AG09309 (cell line): ENCODE measurements at places on chromosomes 12 and 14.

DNA sequence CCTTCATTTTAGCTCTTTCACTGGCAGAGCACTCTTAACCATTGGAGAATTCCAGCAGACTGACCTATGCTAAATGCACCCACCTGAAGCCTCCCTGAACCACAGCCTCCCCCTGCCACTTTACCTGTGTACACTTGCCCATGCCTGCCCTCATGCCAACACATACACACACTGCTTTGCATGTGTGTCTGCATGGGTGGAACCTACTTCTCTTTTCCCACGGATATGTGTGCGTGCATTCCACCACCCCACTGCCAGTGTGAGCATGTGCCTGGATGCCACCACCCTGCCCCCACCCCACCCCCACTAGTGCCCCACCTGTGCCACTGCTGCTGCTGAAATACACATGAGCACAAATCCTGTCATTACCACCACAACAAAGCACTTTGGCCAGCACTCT is 49.5 kb upstream of the EEA1 start:
- DNase-seq = no peak

DNA sequence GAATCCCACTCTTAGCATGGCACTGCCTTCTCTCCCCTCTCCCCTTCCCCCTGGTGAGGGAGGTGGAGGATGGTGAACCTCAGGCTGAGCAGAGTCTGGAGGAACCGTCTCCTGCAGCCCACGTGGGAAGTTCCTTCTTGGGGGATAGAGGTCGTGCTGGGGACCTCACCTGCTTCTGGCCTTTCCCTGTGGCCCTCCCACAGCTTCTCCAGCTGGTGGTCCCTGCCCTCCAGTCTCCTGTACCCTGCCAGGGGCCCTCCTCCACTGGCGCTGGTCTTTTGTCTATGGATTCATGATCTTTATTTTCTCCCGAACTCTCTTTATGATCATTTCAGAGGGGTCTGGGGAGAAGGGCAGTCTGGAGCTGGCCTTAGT is 9.0 kb upstream of the MTA1 start:
- DNase-seq = no peak

GRCh38 chr12:120668868-120669840 is 17.8 kb upstream of the MLEC start:
- DNase-seq = no peak

DNA sequence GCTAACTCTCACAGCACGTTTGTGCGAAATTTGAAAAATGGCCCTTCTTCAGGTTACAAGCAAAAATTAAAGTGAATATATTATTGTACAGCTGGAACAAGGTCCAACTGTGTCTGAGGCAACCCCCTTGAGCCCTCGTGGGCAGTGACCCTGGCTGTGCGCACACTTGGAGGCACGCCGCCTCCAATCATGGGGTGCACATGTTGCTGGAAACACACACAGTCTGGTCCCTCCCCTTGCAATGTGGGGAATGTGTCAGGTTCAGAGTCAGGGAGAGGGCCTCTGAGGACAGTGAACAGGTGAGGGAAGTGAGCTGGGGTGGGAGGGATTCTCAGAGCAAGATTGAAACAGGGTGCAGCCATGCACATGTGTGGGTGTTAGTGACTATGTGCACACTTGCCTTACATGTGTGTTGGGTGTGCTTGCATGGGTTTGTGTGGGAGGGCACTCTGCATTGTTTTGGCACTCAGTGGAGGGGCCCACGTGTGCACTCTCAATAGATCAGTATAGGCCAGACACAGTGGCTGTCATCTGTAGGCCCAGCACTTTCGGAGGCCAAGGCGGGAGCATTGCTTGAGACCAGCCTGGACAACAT is 9.6 kb downstream of the TSPAN9 start:
- no peak for DNase-seq

GRCh38 chr14:81276073-81277069 is 55.6 kb upstream of the GTF2A1 start:
- no peak for DNase-seq

- no peak for DNase-seq
Observed at GRCh38 chr12:75978677-75979076, 52.9 kb downstream of the PHLDA1 start.

GRCh38 chr14:103867523-103867953 is 20.2 kb upstream of the PPP1R13B start:
- no peak for DNase-seq

GRCh38 chr12:66862356-66862985 is 183.6 kb upstream of the GRIP1 start:
- no peak for DNase-seq

DNA sequence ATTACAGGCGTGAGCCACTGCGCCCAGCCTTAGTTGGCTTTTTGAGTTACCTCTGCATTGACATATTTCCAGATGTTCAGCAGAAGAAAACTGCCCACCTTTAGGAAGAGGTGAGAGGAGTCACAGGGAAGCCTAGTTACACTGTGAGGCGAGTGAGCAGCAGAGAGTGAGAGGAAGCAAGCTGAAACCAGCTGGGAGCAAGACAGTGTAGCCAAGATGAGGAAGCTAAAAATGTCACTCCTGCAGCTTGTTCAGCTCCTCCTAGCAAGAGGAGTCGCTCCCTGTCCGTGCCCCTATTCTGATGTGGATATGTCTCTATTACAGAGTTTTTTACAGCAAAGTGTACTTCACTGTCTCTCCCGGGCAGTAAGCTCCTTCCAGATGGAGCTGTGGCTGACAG is 127.6 kb downstream of the GXYLT1 start:
- no peak for DNase-seq

DNA sequence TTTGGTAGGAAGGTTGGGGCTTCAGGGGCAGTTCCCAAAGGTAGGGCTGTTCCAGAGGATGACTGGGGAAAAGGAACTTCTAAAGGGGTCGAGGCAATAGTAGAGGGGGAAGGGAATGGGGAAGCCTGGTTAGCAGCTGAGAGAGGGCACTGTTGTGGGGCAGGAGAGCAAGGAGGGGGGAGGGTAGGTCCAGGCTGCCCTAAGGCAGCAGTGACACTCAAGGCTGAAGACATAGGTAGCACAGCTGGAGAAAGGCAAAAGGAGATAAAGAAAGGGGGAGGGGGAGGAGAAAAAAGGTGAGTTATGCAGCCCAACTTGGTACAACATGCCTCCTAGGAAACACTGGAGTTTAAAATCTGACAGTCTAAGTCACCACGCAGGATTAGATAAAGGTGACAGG is 3.9 kb downstream of the NACA start:
- DNase-seq = no peak

DNA sequence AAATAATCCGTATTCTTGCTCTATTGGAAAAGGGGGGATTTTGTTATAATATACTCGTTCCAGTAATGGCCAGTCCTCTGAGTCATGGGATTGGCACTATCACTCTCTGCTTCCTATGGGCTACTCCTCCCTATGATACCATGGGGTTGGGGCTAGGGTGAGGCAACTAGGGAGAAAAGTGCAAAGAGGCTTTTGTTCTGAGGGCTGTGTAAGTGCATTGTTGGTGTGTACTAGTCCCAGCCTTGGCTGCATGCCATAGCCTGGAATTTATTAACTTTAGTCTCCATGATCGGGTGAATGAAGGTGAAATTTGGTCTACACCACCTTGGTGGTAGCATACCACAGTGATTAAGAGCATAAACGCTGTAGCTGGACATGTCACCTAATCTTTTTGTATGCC is 247.6 kb downstream of the RPAP3 start:
- no peak for DNase-seq

DNA sequence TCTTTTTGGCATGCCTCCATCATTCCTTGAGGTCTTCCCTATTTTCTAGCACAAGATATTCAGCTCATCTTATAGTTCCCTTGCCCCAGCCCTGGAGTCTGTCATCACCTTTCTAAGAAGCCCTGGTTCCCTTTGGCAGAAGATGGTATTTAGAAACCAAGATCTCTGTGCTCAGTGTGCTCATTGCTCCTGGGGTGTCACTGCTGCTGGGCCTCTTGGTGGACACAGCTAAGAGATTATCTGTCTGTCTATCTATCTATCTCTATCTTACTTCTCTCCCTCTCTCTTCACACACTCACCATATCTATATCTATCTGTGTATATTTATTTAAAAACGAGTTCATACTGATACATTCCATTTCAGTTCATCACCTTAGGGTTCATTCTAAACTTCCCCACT is 67.2 kb downstream of the DAO start:
- DNase-seq = no peak

GRCh38 chr14:38866461-38866860 is 236.6 kb downstream of the SEC23A start:
- DNase-seq = no peak

- no peak for DNase-seq
Observed at GRCh38 chr12:119676573-119676972, 8.6 kb downstream of the PRKAB1 start.

DNA sequence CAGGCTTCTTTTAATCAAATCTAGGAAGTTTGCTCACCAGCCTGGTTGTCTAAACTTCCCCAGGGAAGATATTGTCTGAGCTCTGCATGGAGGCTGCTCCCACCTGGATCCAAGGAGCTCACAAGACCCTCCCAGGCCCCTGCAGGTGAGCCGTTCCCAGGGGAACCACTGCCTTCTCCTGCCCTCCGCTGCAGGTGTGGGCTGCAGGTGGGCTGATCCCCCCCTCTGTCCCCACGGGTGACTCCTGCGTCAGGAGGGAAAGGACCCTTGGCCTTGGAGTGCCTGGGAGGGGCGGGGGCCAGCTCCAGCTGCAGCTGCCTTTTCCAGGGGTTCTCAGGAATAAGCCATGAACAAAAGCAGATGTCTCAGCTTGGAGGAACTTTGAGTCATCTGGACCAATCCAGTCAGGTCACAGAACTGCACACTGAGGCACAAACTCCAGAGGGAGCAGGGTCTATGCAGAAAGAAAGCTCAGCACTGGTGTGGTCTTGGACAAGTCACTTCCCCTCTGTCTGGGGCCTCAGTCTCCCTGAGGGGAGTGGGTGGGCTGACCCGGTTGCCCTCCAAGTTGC is 246.6 kb upstream of the RTL1 start:
- DNase-seq = no peak

DNA sequence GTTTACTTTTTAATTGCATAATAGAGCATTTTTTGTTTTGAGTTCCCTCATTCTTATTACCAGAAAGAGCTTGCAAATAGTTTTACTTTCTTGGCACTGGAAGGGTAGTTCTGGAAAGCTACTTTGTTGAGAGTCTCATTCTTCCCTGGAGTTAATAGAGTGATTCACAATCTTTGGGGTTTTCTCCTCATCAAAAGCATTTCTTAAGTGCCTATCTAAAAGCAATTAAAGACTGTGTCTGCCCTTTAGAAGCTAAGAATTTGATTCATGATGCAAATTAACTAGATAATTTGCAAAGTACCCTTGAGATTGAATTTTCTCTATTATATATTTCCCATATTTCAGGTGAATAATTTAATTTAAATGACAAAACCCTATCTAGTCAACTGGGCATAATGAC is 8.1 kb upstream of the BMAL2 start:
- DNase-seq = peak; percentile 7

GRCh38 chr12:95641299-95641952 is 90.2 kb upstream of the USP44 start:
- no peak for DNase-seq

DNA sequence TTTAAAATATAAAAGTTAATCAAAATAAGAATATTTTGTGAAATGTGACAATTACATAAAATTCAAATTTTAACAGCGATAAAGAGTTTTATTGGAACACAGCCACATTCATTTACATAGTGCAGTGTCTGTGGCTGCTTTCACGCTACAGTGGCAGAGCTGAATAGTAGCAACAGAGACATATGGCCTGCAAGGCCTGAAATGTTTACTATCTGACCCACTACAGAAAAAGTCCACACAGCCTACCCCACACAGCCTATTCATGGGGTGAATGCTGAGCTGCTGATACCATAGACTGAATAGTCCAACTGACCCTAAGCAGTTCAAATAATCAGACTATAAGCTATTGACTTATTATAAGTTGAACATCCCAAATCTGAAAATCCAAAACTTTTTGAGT is 13.2 kb downstream of the GNS start:
- DNase-seq = no peak

GRCh38 chr14:93199031-93199430 is 7.8 kb downstream of the GON7 start:
- DNase-seq = no peak

DNA sequence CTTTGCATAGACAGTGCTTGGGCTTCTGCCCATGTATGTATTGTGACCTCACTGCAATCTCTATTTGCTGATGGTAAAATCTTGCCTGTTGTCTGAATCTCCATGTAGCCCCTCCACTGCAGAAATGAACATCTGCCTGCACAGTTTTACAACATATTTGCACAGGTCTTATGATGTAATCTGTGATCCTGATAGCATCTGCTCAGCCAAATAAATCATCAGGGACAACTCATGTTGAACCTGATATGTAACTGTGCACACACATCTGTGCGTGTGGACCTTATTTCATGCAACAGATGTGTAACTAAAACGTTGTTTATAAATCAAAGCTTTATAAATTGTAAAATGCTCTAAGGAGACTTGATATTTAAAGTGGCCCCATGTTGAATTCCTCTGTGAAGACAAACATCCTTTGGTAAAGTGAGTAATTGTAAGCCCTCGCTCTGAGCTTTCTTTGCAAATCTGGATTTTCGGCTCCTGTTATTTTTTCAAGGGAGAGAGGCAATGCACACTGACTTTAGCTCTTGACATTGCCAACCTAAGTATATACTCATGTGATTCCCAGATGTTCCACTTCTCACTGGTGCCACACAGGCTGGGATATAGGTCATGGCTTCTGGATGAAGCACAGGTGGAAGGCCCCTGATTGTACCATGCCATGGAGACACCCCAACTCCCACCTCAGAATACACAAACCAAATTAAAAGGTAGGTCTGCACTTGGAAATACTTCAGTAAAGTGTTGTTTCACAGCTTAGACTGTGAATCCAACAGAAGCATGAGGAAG is 371.3 kb downstream of the GRIN2B start:
- DNase-seq = no peak

GRCh38 chr12:108129017-108129812 is at the start of gene WSCD2:
Gene WSCD2, plus strand, starts transcription at chr12:108129288. Its CDS starts 66,545 bp downstream, at chr12:108195833.
- DNase-seq = no peak

DNA sequence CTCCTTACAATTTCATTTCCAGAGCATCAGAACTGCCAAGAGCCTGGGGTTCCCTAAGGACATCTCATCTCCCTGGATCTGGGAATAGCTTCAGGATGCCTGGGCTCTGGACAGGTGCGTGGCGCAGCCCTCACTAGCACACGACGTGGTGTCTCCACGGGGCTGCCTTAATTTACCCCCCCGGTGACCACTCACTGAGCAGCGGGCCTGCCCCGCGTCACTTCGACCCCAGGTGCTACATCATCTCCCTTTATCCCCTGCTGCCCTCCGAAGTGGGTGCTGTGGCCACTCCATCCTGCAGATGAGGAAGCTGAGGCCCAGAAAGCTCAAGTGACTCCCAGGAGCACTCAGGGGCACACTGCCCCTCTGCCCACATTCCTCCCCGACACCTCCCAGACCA is 177.8 kb upstream of the SFSWAP start:
- DNase-seq = no peak

- no peak for DNase-seq
Observed at GRCh38 chr12:6200256-6201212, at the start of gene CD9. Gene CD9, plus strand, starts transcription at chr12:6200400. Its CDS starts 100 bp downstream, at chr12:6200500.

DNA sequence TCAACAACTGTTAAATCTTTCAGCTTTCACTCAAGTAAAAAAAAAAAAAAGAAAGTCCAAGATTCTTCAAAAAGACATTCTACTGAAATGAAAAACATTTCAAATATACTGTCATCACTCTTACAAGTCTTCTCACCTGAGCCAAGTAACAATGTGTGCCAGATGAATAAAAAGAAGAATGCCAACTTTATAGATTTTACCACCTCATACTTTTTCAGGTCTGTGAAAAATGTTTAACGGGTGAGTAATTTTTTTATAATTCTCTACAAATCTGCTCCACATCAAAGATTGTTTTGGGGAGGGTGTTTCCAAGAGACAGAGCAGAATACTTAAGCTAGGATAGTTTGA is 181.0 kb upstream of the BMP4 start:
- no peak for DNase-seq

- no peak for DNase-seq
Observed at GRCh38 chr12:12378616-12379015, 21.7 kb downstream of the BORCS5 start.
